ENCODE measurements at places on chromosomes 1 and 21.

- no peak for DNase-seq
Observed at GRCh38 chr1:196136396-196136795, 471.8 kb downstream of the KCNT2 start.

DNA sequence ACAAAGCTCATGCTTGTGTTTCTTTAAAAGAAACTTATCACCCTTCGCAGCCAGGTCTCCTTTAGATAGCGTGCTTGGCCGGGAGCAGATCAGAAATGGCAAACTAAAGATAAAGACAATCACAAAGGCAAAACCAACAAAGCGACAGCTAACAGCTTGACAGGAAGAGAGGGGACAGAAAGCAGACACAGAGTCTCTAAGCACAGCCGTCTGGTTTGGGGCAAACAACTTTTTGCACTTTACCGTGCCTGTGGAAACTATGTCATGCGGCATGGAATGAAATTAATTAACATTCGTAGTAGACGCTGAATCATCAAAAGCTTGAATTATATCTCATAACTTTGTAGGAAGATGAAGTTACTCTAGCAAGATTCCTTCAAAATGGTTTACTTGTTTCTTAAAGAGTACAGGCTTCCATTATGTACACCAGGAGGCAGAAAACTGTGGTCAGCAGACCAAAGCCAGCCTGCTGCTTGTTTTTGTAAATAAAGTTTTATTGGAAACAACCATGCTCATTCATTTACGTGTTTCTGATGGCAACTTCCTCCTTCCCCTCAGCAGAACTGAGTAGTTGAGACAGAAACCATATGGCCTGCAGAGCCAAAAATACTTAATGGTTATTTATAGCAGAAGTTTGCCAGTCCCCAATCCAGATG is 183.2 kb downstream of the KIF26B start:
- no peak for DNase-seq

- no peak for DNase-seq
Observed at GRCh38 chr1:221509575-221510355, 232.1 kb downstream of the DUSP10 start.

DNA sequence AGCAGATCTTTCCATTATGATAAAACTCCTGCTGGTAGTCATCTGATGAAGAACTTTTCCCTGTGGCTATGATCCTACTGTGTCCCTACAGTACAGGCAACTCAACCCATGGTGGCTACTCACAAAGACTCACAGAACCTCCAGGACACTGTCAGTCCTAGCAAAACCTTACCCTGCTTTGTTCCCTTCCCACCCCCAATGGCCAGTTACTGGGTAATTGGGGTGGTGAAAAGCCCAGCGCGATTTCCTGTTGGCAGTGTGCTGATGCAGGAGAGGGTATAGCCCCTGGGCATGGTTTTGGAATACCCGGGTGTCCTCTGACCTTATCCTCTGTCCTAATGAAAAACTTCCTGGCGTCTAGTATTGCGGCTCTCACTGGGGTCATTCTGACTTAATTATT is 533 bp upstream of the RGL1 start:
- no peak for DNase-seq

GRCh38 chr1:24100945-24101737 is 10.8 kb downstream of the MYOM3 start:
- DNase-seq: no peak

- no peak for DNase-seq
Observed at GRCh38 chr1:218468711-218469110, 123.6 kb downstream of the TGFB2 start.

- no peak for DNase-seq
Observed at GRCh38 chr1:59999746-60000145, 73.2 kb upstream of the CYP2J2 start.

DNA sequence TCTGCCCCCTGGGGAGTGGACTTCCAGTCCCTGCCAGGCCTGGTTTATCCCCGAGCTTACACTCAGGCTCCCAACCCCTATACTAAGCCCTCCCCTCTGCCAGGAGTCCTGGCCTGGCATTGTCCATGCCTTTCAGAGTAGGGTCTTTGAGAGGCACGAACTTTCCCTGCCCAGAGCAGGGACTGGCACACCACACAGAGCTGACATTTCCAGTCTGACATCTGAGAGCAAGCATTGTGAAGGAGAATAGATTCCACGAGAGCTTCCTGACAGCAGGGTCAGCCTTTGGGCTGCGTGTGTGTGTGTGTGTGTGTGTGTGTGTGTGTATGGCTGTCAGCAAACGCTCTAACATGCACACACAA is 59.5 kb upstream of the LAPTM5 start:
- DNase-seq: no peak

- no peak for DNase-seq
Observed at GRCh38 chr1:3651930-3652547, at the start of gene TP73. Gene TP73 (plus strand): TSS chr1:3652516. CDS start chr1:3682366, 29,850 bp downstream.

- DNase-seq: no peak
Observed at GRCh38 chr21:33834801-33835500, 80.7 kb downstream of the ATP5PO start.

GRCh38 chr21:28975397-28975796 is 17.3 kb downstream of the LTN1 start:
- no peak for DNase-seq

GRCh38 chr21:26405735-26406361 is 167.2 kb downstream of the CYYR1 start:
- no peak for DNase-seq

DNA sequence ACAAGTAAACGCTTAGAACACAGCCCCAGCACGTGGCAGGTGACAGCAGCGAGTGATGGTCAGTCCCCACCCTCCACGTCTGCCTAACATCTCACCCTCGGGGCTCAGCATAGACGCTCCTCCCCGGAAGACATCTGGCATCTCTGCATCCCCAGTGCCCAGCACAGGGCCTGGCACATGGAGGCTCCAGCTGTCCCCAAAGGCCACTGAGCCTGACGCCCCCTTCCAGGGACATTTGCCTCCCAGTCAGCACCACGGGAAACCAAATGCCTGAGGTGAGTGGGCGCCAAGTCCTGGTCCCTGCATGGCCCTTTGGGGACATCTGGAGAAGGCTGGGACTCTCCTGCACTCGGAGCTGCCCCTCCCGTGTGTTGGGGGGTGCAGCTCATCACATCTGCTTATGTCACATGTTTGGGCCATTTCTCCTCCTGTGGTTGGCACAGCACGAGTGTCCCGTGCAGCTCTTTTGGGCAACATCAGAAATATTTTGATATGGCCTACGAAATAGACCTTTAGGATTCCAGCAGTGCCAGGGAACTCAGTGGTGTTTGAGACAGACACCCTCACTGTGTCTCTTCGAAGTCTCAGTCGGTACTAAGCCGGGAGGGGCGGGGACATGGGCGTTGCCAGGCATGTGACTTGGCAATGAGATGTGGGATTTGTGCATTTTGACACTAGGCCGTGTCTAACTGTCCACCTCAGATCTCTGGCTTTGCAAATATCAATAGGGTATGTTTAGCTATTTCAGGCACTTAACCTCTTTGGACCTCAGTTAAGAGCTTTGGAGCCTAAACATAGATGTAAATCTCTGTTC is 315.0 kb downstream of the PTPRU start:
- DNase-seq: no peak

- DNase-seq: no peak
Observed at GRCh38 chr1:81550753-81551152, 250.0 kb upstream of the ADGRL2 start.

GRCh38 chr1:36051821-36052220 is 32.1 kb upstream of the TEKT2 start:
- no peak for DNase-seq

GRCh38 chr1:161887730-161888287 is 121.7 kb downstream of the ATF6 start:
- DNase-seq: no peak

DNA sequence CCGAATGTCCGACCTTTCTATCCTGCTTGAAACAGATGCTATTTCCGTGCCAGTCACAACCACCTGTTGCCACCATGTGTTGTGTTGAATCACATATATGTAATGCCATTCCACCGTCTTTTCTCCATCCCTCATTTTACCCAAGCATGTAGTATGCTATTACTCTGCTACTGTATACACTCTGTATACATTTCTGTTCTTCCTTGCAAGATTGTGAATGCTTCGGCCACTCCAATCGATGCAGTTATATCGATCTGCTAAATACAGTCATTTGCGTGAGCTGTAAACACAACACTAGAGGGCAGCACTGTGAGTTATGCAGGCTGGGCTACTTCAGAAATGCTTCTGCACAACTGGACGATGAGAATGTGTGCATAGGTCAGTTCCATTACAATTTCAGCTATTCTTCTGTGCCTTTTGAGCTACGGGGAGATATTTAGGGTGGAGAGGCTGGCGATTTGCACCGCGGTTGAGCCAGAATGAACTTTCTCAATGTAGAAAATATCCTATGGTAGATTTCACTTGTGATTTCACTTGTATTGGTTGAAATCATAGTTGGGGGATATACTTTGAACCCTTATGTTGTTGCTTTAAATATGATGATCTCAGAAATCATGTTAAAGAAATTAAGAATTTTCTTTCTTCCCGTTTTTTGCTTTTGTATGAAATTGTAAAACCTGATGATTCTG is 289.8 kb downstream of the NTNG1 start:
- peak; percentile 7 for DNase-seq

DNA sequence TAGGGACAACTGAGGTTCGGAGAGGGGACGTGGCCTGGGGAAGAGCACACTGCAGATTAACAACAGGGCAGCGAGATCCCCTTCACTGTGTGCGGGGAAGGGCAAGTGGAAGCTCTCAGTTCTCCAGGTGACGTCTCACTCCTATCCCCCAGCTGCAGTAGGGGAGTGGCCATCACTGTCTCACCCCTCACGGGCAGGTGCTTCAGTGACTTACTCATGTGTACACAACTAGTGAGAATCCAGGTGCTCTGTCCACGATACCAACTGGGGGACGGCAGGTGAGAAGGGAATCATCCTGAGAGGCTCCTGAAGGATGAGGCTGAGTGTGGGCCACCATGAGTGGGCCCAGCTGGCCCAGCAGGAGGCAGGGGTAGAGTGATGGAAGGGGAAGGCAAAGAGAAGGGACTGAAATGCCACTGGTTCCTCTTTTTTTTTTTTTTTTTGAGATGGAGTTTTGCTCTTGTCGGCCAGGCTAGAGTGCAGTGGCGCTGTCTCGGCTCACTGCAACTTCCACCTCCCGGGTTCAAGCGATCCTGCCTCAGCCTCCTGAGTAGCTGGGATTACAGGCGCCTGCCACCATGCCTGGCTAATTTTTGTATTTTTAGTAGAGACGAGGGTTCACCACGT is 25.9 kb downstream of the RHBG start:
- DNase-seq: peak; percentile 45

- no peak for DNase-seq
Observed at GRCh38 chr1:42981871-42982270, 23.2 kb upstream of the SLC2A1 start.

GRCh38 chr1:116537898-116538297 is 32.9 kb downstream of the CD58 start:
- DNase-seq: no peak

DNA sequence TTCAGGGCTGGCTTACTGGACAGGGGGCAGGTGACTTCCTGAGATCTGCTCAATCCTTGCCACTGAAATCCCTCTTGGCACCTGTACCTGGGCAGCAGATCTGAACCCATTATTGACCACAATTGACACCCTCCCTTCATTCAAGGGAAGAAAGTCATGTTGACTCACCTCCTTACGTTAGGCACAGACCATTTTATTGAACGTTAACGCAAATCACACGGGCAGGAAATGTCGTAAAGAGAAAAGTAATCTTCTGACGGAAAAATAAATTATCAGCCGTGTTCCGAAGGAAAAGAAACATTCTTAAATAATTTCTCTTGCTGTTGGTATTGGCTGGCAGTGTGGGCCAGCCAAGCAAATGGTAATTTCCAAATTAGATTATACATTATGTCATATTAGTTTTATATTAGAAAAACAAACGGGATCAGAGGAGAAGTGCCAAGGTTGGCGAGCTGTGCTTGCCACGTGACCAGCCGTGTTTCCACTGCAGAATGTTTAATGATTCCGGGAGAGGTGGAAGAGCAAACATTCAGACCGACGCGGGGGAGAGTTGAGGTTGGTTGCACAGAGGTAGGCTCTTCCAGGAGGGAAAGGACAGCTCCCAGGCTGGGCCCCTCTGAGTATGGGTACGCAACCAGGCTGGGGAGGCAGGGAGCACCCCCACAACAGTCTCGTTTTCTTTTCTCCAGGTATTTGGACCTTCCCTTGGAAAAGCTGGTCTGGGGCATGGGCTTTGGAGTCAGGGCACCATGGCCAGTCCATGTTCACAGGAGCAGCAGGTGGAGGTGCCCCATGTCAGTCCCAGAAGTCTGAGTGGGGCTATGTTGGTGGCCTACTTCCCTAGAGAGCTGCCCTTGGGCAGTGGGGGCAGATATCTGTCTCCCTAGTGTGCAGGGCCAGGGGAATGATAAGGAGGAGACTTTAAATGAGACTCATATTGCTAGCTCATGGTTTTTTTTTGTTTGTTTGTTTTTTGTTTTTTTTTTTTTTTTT is 121.1 kb downstream of the FOXD2 start:
- no peak for DNase-seq

- DNase-seq: no peak
Observed at GRCh38 chr1:85245456-85245855, 14.0 kb downstream of the C1orf52 start.

DNA sequence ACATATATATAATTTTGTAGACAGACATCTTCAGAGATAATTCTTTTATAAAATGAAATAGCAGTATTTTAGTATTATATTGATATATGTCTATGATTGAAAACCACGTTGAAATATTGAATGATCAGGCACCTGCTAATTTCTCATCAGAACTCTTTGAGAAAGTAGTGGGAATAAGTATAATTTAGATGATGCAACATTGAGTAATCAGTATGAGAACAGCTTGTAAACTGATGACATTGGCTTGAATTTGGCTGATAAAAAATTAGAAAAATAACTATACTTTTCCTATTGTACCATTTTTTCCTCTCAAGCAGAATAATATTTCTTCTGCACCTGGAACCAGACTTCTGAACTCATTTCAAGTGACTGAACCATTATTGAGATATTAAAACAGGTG is 1316.8 kb downstream of the NCAM2 start:
- no peak for DNase-seq

DNA sequence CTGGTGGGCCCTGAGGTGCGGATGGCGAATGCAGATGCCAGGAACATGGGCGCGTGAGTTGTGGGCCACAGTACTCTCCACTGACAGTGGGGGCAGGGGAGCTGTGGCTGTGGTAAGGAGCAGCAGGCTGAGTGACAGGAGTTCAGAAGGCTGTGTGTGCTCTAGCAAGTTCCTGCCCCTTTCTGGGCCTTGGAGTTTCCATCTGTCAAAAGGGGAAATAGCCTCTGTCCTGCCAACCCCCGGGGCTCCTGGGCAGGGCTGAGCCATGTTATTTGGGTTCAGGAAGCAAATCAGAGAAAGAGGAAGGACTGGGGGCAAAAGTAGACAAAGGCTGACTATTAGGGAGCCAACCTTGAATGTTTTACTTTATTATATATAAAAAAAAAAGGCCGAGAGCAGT is 19.5 kb upstream of the MFN2 start:
- no peak for DNase-seq

GRCh38 chr1:204306076-204306475 is 53.7 kb downstream of the PLEKHA6 start:
- DNase-seq: no peak

- DNase-seq: no peak
Observed at GRCh38 chr1:76269155-76269554, 194.6 kb downstream of the ST6GALNAC3 start.

- DNase-seq: no peak
Observed at GRCh38 chr1:216566641-216567205, 143.5 kb upstream of the USH2A start.

GRCh38 chr1:248913933-248914332 is 7.9 kb downstream of the PGBD2 start:
- DNase-seq: no peak

GRCh38 chr1:214050513-214051401 is 63.0 kb downstream of the PROX1 start:
- DNase-seq: no peak

Data from SHP77 treated with DMSO at 0.1 percent for 48 hours (cell line).